Activated CD8-positive, alpha-beta T cell treated with anti-CD3 and anti-CD28 coated beads, Interleukin-2, amount 10 ng/mL, durations not matched to agents 7 days and 5 days (primary cell): ENCODE measurements at places on chromosomes 5 and 9. TPM values are rescaled to one million over a fixed set of nuclear protein-coding genes. Genes with fewer than 3 reads are reported as not detected.
A peak's percentile ranks its signal among the peaks of the same experiment; 100 is the strongest.

KCNV2 gene
- not detected for total RNA-seq

SLCO4C1 gene
- 0.74 TPM for total RNA-seq

TTC23L gene
- total RNA-seq = not detected

LRRC26 gene
- not detected for total RNA-seq

KCNMB1 gene
- total RNA-seq = not detected

PCDHB6 gene
- not detected for total RNA-seq

IRX2 gene
- not detected for total RNA-seq

GM2A gene
- total RNA-seq = 19.5 TPM

DNA sequence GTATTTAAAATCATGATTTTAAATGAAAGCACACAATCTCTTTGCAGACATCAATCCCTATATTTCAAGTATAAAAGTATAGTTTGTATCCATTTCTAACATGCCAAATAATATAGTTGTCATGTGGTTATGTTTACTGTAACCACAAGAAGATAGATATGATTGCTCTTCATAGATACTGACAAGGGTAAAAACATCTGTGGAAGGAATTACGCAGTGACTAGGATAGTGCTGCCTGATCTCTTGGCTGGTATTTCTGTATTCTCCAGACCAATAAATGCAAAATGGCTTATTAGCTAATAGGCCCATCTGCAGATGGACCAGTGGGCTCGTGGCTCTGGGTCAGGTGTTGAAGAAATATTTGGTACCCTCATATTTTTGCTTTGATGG, 34.9 kb upstream of the FBN2 start:
- no peaks in the 10 kb centered on the region for H3K27me3 ChIP-seq
- no peaks in the 10 kb centered on the region for H3K4me1 ChIP-seq
- no peak overlapping the region for H3K27ac ChIP-seq
- H3K36me3 ChIP-seq = no peaks in the 10 kb centered on the region
- no peak for DNase-seq

DNA sequence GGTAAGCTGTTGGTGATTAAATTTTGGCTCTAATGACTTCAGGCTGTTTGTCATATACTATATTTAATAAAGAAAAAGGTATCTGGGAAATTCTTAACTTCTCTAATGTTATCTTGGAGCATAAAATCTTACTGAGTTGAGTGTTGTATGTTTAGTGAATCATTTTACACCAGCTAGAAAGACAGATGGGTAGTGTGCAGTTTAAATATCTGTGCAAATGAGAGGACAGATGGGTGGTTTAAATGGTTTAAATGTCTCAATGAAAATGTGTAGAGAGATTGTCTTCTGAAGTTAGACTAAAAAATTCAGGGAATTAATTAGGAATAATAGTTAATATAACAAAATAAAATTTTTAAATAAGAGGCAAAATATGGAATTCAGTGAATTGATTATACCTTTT, 114.5 kb downstream of the FER start:
- no peaks in the 10 kb centered on the region for H3K27me3 ChIP-seq
- no peak for DNase-seq
- H3K4me3 ChIP-seq = no peak overlapping the region

DNA sequence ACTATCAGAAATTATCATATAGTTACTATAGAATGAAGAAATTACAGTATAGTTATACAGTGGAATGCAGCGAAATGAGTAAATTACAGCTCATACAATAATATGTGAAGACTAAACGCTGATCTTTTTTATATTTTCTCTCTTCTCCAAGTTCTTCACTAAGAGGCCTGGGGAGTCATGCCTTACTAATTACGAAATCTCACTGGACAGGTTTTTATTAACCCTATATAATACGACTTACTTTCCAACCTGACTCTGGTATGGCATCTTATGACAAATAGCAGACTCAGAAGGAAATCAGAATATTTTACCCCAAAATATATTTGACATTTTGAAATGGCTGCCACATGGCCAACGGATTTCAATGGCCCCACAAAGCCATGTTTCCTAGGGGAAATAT, 9.1 kb downstream of the CARNMT1 start:
- peaks cover 33% of the 10 kb centered on the region for H3K4me1 ChIP-seq
- H3K36me3 ChIP-seq = peaks cover 38% of the 10 kb centered on the region
- H3K4me3 ChIP-seq = no peak overlapping the region

GRCh38 chr9:105281926-105282325, 37.5 kb downstream of the SLC44A1 start:
- no peaks in the 10 kb centered on the region for H3K36me3 ChIP-seq
- H3K27me3 ChIP-seq = peaks cover under 1% of the 10 kb centered on the region
- no peaks in the 10 kb centered on the region for H3K4me1 ChIP-seq
- H3K4me3 ChIP-seq = no peak overlapping the region

GRCh38 chr9:21591221-21592062, 109.3 kb upstream of the IFNE start:
- H3K4me3 ChIP-seq = no peak overlapping the region
- no peak overlapping the region for H3K27ac ChIP-seq
- no peaks in the 10 kb centered on the region for H3K36me3 ChIP-seq
- peaks cover 15% of the 10 kb centered on the region for H3K4me1 ChIP-seq
- DNase-seq = peak; percentile 67
- no peaks in the 10 kb centered on the region for H3K27me3 ChIP-seq

DNA sequence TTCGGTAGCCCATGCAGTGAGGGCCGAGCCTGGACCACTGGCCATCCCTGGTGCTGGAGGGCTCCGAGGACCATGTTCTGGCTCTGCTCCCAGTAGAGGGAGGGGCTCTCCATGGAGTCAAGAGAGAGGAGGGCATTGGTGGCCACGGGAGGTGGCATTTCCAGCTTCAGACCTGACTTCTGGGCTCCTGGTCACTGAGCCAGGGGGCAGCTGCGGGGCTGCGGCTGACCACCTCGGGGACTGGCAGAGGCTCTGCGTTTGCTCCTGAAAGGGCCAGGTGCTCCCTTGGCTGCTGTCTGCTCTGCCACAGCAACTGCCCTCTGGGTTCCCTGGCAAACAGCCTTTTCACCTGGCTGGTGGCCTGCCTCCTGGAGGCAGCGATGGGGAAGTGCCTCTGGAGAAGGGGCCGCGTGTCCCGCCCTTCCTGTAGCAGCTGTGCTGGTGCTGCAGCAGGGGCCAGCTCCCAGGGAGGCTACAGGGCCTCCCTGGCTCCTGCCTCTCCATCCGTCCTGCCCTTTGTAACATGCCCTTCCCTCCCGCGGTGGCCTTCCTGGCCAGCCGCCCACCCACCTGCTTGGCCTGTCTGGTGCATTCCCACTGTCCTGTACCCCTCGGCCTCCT, 144.6 kb downstream of the CACNA1B start:
- H3K27me3 ChIP-seq = peaks cover 30% of the 10 kb centered on the region
- no peaks in the 10 kb centered on the region for H3K4me1 ChIP-seq
- peak; percentile 22 for DNase-seq
- H3K4me3 ChIP-seq = no peak overlapping the region

GRCh38 chr5:146474065-146474464, 26.9 kb downstream of the TCERG1 start:
- H3K4me3 ChIP-seq = no peak overlapping the region
- no peak overlapping the region for H3K27ac ChIP-seq
- peaks cover 58% of the 10 kb centered on the region for H3K36me3 ChIP-seq

- H3K36me3 ChIP-seq = peaks cover 26% of the 10 kb centered on the region
- DNase-seq = no peak
These were observed 6.4 kb downstream of the TSPAN17 start for GRCh38 chr5:176653401-176654385.

- no peaks in the 10 kb centered on the region for H3K4me1 ChIP-seq
- H3K36me3 ChIP-seq = no peaks in the 10 kb centered on the region
- DNase-seq = no peak
- H3K4me3 ChIP-seq = no peak overlapping the region
- H3K27ac ChIP-seq = no peak overlapping the region
These were observed 161.1 kb upstream of the EFNA5 start for GRCh38 chr5:107831612-107832395.
